ENCODE measurements at places on chromosomes 11 and 22.

DNA sequence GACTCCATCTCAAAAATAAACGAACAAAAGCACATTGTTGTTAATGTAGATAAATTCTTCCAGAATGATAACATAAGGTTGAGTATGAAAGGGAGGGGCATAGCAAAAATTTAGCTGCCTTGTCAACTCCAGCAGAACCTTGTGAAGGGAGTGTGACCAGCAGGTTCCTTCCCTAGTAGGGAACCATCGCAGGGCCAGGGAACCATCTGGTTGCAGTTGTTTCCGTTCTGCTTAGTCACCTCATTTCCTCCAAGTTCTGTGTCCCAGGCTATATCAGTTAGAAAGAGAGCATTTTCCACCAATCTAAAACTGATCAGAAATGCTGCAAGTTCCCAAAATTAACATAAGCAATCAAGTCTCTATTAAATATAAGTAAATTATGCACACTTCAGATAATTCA lies 126.7 kb upstream of the BLID start:
- no peak for DNase-seq

GRCh38 chr22:23695571-23696325 lies 4.9 kb downstream of the RGL4 start:
- no peak for DNase-seq

DNA sequence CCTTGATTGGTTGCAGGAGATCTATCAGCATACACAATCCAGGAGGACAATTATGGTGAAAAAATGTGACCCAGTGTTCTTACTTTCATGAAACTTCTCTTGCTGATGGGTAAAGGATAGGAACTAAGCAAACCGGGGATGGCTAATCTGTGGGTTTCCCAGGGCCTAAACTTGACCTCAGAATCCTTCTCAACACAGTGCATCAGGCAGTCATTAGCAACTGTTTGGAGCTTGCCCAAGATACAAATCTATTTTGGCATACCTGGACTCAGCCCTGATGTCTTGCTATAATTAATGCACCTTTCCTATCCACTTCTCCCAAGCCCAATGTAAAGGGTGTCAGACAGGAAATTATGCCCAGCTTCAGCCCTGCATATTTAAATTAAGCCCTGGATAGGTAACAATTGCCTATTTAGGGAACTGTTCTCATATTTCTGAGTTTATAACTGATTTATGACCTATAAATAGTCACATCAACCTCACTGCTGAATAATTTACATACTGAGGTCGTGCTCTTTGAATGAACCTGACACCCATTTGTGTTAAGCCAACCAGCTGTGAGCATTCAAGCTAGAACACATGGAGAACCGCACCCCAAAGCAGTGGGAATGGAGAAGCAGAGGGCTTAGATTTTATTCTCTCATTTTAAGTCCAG lies 9.2 kb upstream of the PHF21A start:
- DNase-seq: no peak

DNA sequence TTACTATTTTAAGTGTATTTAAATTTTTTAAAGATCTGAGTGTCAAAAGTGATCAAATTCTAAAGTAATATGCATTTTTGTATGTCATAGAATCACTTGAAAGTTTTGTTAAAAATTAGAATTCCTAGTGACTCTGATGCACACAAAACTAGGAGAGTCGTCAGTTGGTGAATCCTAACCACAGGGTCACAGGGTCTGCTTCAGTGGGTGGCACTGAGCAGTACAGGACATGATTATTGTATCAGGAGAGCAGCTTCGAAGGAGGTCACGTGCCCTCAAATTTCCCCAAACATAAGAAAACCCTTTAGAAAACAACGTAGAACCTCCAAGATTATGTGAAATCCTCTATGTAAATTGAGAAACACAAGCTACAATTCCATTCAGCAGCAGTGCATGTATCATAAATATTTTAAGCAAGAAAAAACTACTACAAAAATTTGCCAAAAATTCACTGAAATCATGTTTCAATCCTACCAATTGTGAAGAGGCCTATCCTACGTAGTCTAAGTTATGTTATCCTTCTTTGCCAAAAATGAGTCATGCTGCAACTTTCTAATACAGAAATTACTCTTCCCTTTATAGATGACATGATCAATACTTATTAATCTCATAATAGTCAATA lies 323.6 kb downstream of the AASDHPPT start:
- peak; percentile 49 for DNase-seq

DNA sequence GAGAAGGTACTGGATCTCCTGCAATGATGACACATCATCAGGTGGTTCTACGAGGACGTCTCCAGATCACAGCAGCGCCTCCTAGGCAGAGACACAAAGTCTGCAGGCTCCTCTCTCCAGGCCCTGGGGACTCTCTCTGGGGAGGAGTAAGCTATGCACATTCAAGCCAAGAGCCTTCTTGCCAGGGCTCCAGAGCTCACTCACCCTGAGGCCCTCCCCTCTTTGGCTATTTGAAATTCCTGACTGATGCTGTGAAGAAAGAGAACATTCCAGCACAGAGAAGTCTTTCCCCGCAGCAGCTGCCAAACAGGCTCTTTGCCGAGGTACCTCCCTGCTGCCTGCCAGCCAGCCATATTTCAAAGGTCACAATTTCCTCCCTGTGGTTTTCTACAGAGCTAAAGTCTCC lies 204.9 kb downstream of the CSNK2A3 start:
- DNase-seq: peak; percentile 85

- no peak for DNase-seq
Measured at GRCh38 chr11:124839128-124839971, 25.9 kb upstream of the ROBO3 start.

DNA sequence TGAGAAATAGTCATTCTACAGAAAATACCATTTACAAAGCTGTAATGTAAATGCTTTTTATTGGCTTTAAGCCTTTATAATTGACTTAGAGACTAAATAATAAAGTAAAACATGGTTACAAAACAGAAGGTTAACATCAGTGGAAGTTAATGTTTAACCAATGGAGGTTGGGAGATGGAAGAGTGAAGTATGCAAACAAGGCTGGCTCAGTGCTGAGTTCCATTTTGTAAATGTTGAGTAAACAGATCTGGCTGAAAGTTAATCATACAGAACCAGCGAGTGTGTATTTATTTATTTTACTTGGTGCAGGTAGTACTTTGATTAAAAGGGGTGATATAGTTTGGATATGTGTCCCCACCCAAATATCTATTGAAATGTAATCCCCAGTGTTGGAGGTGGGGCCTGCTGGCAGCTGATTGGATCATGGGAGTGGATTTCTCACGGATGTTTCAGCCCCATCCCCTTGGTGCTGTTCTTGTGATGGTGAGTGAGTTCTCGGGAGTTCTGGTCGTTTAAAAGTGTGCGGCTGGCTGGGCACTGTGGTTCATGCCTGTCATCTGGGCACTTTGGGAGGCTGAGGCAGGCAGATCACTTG lies 827.4 kb downstream of the OPCML start:
- DNase-seq: no peak

GRCh38 chr11:72676861-72677341 lies 2.7 kb upstream of the PDE2A start:
- DNase-seq: peak; percentile 72

DNA sequence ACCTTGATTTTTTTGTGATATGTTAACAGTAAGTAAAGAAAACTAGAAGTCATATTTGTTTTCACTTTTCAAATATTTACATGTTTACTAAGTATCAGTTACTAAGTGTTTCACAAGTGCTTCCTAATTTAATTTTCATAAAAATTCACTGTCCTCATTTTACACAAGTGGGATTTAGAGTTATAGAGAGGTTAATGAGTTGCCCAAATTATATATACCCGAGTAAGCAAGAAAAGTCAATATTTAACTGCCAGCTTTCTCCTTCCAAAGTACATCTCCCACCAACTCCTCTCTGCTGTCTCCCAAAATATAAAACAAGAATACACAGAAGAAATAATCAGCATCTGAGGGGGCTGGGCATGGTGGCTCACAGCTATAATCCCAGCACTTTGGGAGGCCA lies 896.7 kb upstream of the ANO3 start:
- DNase-seq: no peak

DNA sequence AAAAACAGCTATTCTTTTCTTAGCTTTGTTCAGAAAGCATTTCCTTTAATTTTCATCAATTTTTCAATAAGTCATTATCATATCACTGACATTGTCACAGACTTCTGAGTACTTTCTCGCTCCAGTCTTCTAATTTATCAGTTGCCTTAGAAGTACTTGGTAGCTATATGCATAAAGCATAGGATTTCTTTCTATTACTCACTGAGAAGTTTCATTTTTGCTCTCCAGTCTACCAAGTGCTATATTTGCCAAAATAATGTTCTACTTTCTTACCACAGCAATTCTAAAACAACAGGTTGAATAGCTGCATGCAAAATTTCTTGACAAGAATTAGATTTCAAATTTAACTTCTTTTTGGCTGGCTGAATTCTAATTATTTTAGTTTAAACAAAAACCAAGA lies 116.3 kb downstream of the STK33 start:
- DNase-seq: no peak

- DNase-seq: peak; percentile 96
Measured at GRCh38 chr22:37741312-37741795, 44.5 kb downstream of the TRIOBP start.

DNA sequence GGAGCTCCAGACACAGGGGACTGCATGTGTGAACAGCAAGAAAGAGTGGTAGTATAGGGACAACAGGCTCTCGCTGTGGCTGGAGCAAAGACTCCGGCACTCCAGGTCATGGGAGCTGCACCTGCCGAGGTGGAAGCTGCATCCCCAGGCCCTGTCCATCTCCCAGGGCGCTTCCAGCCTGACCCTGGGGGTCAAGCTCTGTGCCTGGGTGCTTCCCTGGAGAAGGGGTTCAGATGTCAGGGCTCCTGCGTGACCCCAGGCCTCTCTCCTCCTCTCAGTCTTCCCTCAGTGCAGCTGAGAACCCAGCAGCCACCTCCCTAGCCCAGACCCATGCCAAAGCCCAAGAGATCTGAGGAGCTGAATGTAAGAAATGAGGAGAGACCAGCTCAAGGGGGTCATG lies 3.4 kb downstream of the TMPRSS4 start:
- DNase-seq: no peak

- DNase-seq: no peak
Measured at GRCh38 chr22:42156598-42156997, 26.0 kb upstream of the CYP2D6 start.

GRCh38 chr11:117646411-117646810 lies 150.6 kb downstream of the DSCAML1 start:
- DNase-seq: no peak

- DNase-seq: no peak
Measured at GRCh38 chr11:2217211-2218030, 45.8 kb upstream of the TH start.

- DNase-seq: no peak
Measured at GRCh38 chr22:48244388-48245195, 1482.1 kb downstream of the TBC1D22A start.

DNA sequence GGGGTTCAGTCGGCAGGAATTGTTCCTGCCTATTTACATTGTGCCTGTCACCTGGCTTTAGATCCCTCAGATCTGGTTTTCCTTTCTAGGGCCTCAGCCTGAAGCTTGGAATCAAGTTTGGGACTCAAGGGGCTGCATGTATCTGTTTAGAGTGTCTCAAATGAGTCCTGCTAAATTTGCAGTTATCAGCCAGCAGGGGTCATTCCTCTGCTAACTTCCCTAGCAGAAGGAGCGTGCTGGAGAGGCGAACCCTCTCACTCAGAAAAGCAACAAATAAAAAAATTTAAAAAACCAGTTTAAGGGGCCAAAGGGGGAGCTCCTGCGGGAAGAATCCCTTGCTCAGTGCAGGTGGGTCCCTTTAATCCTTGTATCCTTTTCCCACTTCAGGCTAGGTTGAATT lies 1220.2 kb downstream of the JRKL start:
- no peak for DNase-seq

- DNase-seq: no peak
Measured at GRCh38 chr11:24622262-24622661, 125.4 kb downstream of the LUZP2 start.

DNA sequence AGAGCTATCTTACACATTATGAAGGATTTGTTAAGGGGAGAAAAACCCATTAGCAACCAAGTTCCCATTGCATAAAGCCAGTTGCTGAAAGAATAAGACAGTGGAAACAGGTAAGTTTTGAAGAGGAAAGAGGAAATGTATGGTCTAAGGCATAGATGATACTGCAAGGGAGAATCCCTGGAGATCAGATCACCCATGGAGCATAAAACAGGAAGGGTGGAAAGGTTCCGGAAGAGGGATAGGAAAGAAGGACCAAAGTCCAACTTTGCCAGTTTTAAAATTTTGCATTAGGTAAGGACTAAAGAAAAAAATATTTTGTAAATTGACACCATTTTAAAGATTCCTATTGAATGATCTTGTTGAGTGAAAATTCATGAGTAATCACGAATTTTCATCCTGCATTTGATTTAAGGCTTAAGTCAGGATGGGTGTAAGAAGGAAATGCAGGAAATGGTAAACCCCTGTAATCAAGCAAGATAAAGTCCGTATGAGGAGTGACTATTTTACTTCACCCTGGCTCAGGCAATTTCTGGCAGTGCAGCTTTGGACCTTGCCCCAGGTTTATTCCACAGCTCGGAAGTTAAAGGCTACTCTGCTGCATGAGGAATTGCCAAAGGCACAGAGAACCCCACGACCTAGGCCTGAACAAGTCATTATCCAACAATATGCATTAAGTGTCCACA lies 70.9 kb downstream of the CCDC34 start:
- no peak for DNase-seq

- DNase-seq: no peak
Measured at GRCh38 chr11:70016666-70017367, 61.3 kb upstream of the ANO1 start.

DNA sequence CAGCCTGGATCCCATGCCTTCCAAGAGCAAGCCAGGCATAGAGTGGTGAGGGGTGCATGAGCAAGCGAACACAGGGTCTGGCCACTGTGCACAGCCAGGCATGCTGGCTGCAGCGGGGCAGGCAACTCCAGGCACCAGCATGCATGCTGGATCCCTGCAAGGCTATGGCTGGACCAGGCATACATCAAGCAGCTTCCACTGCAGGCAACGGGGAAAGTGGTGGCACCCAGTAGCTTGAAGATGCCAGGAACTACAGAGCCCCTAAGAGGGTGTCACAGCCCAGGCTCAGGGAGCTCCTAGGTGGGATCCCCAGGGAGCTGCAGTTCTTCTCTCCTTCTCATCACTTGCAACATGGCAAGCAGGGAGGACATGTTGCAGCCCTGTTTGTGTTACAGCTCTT lies 45.2 kb downstream of the CHST1 start:
- DNase-seq: no peak

DNA sequence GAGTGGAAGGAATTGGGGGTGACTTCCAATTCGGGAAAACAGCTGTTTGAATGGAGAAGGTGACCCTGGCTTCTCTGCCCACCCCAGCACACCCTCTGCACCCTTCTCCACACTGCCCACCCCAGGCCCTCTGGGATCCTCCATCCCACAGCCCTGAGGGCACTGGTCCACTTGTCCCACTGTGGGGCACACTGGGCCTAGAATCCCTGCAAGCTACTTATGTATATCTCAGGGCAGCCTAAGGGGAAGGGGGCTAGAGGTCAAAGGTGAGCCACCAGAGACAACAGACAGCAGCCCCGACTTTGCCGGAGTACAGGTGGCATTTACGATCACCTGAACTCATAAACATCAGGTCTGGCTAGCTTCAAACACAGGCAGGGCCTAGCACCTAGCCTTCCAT lies 673 bp upstream of the SCUBE2 start:
- no peak for DNase-seq
